ENCODE measurements at places on chromosomes 5 and 9. TPM values are rescaled to one million over a fixed set of nuclear protein-coding genes. Genes with fewer than 3 reads are reported as not detected.
A peak's percentile ranks its signal among the peaks of the same experiment; 100 is the strongest.

DNA sequence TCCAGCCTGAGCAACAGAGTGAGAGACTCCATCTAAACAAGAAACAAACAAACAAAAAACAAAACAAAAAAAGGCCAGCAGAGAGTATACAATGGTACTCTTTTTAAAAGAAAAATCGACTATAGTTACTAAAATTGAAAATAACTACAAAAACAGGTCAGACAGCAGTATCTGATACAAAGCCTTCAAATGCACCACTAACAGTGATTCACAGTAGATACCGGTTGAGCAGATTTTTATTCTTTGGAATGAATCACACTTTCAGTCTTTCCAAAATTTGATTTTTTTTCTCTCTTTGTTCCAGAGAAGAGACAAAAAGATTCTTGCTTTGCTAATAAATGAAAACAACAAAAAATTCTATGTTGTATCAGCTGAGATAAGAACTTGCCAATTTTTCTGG, 36.9 kb downstream of the ROR2 start:
- no peak for DNase-seq
- H3K4me3 ChIP-seq: no peak overlapping the region
- H3K27ac ChIP-seq: no peak overlapping the region
- no peaks in the 10 kb centered on the region for H3K36me3 ChIP-seq
- no peaks in the 10 kb centered on the region for H3K27me3 ChIP-seq
- peaks cover 8% of the 10 kb centered on the region for H3K4me1 ChIP-seq

DNA sequence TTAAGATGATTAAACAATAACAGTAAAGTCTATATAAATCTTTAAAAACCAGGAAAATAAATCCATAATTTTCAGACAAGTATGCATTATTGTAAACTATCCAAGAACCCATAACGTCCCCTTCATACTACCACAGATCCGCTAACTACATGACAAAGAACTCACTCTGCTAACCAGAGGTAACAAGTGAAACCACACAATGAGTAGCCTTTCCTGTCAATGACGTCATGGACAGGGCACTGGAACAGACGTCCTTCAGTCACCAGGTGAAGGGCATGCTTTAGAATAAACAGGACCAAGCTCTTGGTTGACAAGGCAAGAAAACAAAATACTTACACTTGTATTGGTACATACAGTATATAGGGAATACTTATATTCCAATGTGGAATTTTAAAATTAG, 45.2 kb downstream of the RNF130 start:
- no peak overlapping the region for H3K4me3 ChIP-seq
- H3K27ac ChIP-seq: no peak overlapping the region
- H3K27me3 ChIP-seq: no peaks in the 10 kb centered on the region
- no peak for DNase-seq
- no peaks in the 10 kb centered on the region for H3K36me3 ChIP-seq
- no peaks in the 10 kb centered on the region for H3K4me1 ChIP-seq

- no peaks in the 10 kb centered on the region for H3K27me3 ChIP-seq
- no peak overlapping the region for H3K4me3 ChIP-seq
- peaks cover 25% of the 10 kb centered on the region for H3K4me1 ChIP-seq
- no peak overlapping the region for H3K27ac ChIP-seq
- no peak for DNase-seq
These were observed 3.2 kb upstream of the CDHR2 start for GRCh38 chr5:176545737-176546509.

- H3K27ac ChIP-seq: peak overlapping the region; percentile 97
- peaks cover 97% of the 10 kb centered on the region for H3K4me1 ChIP-seq
- no peak for DNase-seq
- no peaks in the 10 kb centered on the region for H3K36me3 ChIP-seq
- H3K27me3 ChIP-seq: no peaks in the 10 kb centered on the region
These were observed 14.5 kb downstream of the GSN start for GRCh38 chr9:121282277-121283079.

DNA sequence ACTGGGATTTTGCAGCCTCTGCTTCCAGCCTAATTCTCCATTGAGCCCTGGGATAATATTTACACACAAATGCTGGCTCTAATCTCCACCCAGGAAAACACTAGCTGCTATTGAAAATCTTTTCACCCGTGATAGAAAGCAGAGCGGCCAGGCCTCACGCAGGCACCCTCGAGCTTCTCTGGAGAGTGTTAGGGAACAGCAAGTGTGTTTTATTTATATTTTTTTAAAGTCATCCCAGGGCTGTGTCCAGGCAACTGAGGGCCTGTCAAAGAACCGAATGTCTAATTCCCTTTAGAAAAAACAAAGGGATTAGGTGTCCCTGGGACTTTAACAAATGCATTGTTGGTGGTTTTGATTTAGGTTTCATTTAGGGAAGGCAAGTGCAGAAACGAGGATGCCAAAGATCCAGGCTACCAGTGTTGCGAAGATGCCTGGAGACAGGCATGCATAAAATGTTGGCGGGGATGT, 51.2 kb upstream of the SPRY4 start:
- H3K4me3 ChIP-seq: no peak overlapping the region
- H3K27me3 ChIP-seq: no peaks in the 10 kb centered on the region
- H3K36me3 ChIP-seq: no peaks in the 10 kb centered on the region
- H3K27ac ChIP-seq: no peak overlapping the region
- H3K4me1 ChIP-seq: no peaks in the 10 kb centered on the region
- no peak for DNase-seq

DNA sequence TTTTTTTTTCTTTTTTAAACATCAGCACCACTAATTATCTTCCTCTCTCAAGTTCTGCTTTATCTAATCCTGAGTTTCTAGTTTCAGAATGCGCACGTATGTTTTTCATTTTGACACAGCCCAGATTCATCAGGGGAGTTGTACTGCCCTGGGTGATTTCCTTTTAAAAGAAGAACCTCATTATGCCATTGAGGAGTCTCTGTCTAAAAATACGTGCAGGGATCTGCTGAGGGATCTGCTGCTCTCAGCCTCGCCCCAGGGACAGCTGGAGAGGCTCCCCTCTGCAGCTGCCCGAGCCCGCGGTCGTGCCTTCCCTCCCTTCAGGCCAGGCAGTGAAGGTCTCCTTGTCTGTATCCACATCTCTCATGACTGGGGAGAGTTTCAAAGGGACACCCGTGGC, 273.1 kb downstream of the ARHGEF28 start:
- DNase-seq: no peak
- H3K27ac ChIP-seq: peak overlapping the region; percentile 13
- H3K36me3 ChIP-seq: no peaks in the 10 kb centered on the region
- no peak overlapping the region for H3K4me3 ChIP-seq
- no peaks in the 10 kb centered on the region for H3K27me3 ChIP-seq

DNA sequence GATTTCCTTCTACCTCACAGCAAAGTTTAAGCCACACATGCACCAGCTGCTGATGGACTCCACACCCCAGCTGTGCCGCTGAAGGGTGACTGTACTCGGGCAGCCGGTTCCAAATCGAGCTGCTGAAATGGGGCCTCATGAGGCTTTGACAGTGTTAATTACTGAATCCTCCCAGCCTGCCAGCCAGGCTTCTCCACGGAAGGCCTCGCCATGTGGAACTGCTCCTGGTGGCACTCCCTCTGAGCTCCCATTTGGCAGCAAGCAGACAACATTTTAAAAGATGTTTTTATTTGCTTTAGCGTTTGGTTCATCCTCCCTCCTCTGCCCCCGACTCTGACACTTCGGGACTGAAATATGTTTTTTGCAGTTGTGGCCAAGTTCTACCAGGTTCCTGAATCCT, 479.4 kb upstream of the MPDZ start:
- H3K27ac ChIP-seq: no peak overlapping the region
- no peaks in the 10 kb centered on the region for H3K4me1 ChIP-seq
- no peaks in the 10 kb centered on the region for H3K27me3 ChIP-seq
- H3K4me3 ChIP-seq: no peak overlapping the region
- no peaks in the 10 kb centered on the region for H3K36me3 ChIP-seq

DNA sequence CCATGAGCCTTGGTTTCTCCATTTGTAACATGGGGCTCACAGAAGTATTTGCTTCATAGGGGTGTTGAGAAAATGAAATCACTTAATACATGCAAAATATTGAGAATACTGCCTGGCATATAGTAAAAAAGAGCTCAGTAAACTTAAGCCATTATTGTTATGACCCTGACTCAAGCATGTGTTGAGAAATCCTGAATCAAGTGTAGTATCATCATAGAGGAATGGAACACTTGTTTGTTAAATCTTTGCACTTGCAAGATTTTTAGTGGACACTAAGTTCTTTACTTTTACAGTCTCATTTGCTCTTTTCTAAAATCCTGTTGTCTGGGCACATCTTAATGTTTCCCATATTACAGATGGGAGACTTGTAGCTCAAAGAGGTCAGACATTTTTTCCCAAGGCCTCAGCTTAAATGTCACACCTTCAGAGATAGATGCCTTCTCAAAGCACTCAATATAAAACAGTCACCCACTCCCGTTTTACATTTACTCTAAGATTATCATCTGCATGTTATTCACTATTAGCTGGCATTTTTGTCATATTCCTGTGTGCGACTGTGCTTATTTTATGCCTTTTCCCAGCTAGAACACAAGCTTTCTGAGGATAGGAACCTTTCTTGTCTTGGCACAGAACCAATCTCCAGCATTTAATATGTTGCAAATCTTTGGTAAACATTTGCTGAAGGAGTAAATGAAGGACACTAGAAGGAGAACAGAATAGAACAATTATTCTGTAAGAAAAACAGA, 250.0 kb upstream of the TNC start:
- DNase-seq: no peak
- H3K27ac ChIP-seq: no peak overlapping the region
- no peak overlapping the region for H3K4me3 ChIP-seq
- peaks cover 28% of the 10 kb centered on the region for H3K4me1 ChIP-seq

DNA sequence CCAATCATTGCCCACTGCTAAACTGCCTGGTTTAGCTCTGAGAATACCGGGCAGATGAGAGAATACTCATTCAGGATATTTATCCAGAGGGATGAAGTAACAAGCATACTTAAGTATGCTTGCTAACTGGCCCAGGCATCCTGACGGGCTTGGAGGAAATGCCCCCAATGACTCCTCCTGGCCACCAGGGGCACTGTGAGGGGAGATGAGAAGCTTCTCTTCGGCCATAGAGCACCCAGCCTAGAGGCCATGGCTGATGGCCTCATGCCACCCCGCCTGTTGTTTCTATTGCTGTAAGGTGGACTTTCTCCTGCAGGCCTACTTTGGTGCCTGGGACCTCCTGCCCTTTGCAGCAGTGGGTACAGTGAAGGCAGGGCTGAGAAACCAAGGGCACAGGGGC, 134.5 kb upstream of the FSTL4 start:
- no peak for DNase-seq
- no peak overlapping the region for H3K4me3 ChIP-seq
- H3K4me1 ChIP-seq: no peaks in the 10 kb centered on the region
- no peaks in the 10 kb centered on the region for H3K27me3 ChIP-seq
- H3K27ac ChIP-seq: no peak overlapping the region

GRCh38 chr5:170219615-170220014, 13.2 kb upstream of the C5orf58 start:
- no peak for DNase-seq
- no peaks in the 10 kb centered on the region for H3K27me3 ChIP-seq
- no peaks in the 10 kb centered on the region for H3K36me3 ChIP-seq
- no peak overlapping the region for H3K27ac ChIP-seq

DNA sequence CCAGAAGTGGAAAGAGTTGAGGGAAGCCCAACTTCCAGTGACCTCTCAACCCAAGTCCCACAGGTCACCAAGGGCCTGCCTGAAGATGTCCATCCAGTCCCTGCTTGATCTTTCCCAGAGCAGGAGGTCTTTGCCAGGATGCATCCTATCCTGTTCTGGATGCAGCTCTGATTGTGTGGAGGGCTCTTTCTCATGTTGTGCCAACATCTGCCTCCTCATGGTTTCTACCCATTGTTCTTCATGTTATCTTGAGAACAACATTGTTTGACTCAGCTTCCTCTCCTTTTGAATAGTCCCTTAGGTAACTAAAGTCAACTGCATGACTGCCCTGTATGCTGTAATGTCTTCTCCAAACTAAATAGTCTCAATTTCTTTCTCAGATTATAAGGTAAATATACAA, 169.3 kb downstream of the CCDC192 start:
- H3K27ac ChIP-seq: no peak overlapping the region
- DNase-seq: no peak
- no peaks in the 10 kb centered on the region for H3K36me3 ChIP-seq
- H3K4me3 ChIP-seq: no peak overlapping the region

- H3K36me3 ChIP-seq: peaks cover 16% of the 10 kb centered on the region
- no peak for DNase-seq
- H3K4me1 ChIP-seq: peaks cover 27% of the 10 kb centered on the region
- no peaks in the 10 kb centered on the region for H3K27me3 ChIP-seq
- no peak overlapping the region for H3K4me3 ChIP-seq
- no peak overlapping the region for H3K27ac ChIP-seq
These were observed 88.8 kb downstream of the NR3C1 start for GRCh38 chr5:143314659-143315058.

GRCh38 chr5:102863058-102863457, 108.0 kb downstream of the PAM start:
- H3K27ac ChIP-seq: peak overlapping the region; percentile 25
- no peak for DNase-seq
- H3K36me3 ChIP-seq: no peaks in the 10 kb centered on the region
- no peak overlapping the region for H3K4me3 ChIP-seq

- no peak overlapping the region for H3K4me3 ChIP-seq
- H3K36me3 ChIP-seq: no peaks in the 10 kb centered on the region
- H3K4me1 ChIP-seq: no peaks in the 10 kb centered on the region
- no peak overlapping the region for H3K27ac ChIP-seq
- no peaks in the 10 kb centered on the region for H3K27me3 ChIP-seq
These were observed 212.1 kb upstream of the ADRA1B start for GRCh38 chr5:159704160-159704559.

GRCh38 chr5:154218786-154219185, 28.3 kb downstream of the GALNT10 start:
- no peak overlapping the region for H3K4me3 ChIP-seq
- no peak for DNase-seq
- no peaks in the 10 kb centered on the region for H3K27me3 ChIP-seq
- H3K36me3 ChIP-seq: no peaks in the 10 kb centered on the region
- peaks cover 16% of the 10 kb centered on the region for H3K4me1 ChIP-seq

GRCh38 chr5:31066655-31067328, 126.7 kb upstream of the CDH6 start:
- no peaks in the 10 kb centered on the region for H3K27me3 ChIP-seq
- DNase-seq: no peak
- H3K4me1 ChIP-seq: no peaks in the 10 kb centered on the region
- no peak overlapping the region for H3K27ac ChIP-seq

- no peaks in the 10 kb centered on the region for H3K4me1 ChIP-seq
- no peaks in the 10 kb centered on the region for H3K27me3 ChIP-seq
- no peak overlapping the region for H3K4me3 ChIP-seq
These were observed 50.3 kb downstream of the AP3S1 start for GRCh38 chr5:115892021-115892420.

Gene ZNF367
- total RNA-seq: 0.74 TPM

Gene FANCC
- total RNA-seq: 17.2 TPM

Gene SNX2
- total RNA-seq: 38.3 TPM

Gene APBA1
- 13.3 TPM for total RNA-seq

Gene PRKACG
- not detected for total RNA-seq

Gene CCL27
- not detected for total RNA-seq

Gene MTRR
- 33.1 TPM for total RNA-seq

Gene PCDHB4
- total RNA-seq: 8.3 TPM

Gene ARHGEF39
- 1.2 TPM for total RNA-seq

Gene GPR150
- total RNA-seq: 1.7 TPM

All from vagina (tissue), 2 donors.